ENCODE measurements at places on chromosomes 5 and 9.

DNA sequence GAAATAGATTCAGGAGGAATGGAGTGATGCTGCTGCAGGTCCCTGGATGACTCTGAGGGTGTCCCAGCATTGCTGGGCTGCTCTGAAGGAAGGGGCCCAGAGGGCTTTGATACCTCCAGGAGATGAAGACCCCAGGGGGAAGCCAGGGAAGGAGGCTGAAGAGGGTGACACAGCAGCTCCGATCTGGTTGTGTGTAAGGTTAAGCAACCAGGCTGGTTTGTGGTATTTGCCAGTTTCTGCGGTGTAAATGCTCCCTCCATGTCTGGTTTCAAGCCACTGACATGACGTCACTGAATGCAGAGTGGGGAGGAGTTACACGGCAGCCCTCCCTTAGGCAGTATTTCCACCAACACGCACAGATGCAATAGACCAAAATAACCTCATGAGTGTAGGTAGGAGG lies 40.0 kb upstream of the ORM1 start:
- peak; percentile 21 for DNase-seq

DNA sequence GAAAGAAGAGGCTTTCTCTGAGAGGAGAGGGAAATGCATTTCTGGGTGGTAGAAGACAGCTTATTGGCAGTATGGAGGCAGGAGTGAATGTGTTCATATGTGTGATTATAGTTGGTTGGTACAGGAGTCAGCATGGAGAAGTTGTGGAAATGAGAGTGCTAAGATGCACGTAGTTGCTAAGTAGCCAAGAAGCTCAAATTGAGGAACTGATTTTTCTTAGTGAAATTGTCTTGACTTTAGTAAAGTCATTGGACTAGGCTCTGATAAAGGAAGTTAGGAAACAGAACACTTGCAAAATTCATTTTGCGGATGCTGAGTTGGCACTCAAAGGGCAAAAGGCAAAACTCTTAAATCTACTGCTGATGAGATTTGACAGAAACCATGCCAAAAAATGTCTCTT lies 158.9 kb upstream of the VCAN start:
- DNase-seq, result no peak

DNA sequence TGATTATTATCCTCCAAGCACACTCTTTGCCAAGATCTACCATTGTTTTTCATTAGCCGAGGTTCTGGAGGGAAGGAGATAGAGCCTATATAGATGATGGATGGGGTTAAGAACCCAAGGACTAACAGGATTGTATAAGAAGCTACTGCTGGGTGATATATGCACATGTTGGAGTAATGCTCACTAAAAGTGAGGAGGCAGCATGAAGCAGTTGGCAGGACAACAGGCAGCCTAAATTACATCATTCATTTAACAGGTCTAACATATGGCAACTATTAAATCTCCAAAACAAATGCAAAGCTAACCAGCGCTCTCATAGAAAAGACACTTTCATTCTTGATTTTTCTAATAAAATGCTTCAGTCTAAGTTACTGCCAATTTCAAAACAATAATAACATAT lies 293.2 kb downstream of the EPB41L4A start:
- no peak for DNase-seq

- DNase-seq, result no peak
Measured at GRCh38 chr9:911005-911404, 65.5 kb upstream of the DMRT3 start.

DNA sequence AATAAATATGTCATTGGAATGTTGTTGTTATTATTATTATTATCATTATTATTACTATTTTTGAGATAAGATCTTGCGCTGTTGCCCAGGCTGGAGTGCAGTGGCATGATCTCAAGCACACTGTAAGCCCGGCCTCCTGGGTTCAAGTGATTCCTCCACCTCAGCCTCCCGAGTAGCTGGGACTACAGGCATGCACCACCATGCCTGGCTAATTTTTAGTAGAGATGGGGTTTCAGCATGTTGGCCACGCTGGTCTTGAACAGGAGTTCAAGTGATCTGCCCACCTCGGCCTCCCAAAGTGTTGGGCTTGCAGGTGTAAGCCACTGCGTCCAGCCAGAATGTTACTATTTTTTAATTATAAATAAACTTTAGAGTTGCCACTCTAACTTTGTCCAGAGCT lies 14.4 kb downstream of the ZNF462 start:
- DNase-seq, result no peak

- DNase-seq, result no peak
Measured at GRCh38 chr9:216866-217265, 2.2 kb downstream of the DOCK8 start.

GRCh38 chr9:28832168-28832770 lies 1259.0 kb upstream of the C9orf72 start:
- no peak for DNase-seq

DNA sequence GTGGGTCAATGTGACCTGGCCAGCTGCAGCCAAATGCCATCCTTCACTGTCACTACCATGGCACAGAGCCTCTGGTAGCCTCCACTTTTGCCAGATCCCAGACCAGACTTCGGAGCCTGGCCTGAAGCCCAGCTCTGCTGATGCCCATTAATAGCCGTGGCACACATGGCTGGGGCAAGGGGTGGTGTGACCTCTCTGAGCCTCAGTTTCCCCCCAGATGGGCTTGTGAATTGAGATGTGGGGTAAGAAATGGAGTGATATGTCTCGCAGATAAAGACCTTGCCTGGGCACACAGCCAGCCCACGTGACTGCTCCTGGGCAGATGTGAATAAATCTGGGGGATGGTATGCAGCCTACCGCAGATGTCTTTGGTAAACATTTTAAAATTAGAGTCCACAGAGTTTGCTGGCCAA lies 13.9 kb downstream of the SUSD3 start:
- DNase-seq, result no peak

DNA sequence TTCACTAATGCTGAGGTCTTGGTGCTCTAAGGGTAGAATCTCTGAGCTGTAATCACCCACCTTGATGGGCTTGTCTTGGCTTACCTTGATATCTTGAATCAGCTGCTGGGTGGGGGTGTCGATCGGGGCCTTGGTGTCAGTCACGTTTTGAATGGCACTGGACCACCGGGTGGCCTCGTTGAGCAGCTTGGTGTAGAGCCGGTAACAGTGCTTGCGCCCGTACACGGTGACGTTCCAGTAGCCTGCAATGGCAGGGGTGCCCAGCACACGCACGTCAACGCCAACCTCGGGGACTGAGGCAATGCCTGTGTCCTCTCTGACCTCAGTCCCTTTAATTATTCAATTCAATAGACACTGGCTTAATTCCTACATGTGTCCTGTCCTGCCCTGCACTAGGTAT lies 63.1 kb upstream of the RETREG1 start:
- no peak for DNase-seq

GRCh38 chr5:159206368-159206767 lies 3.0 kb downstream of the RNF145 start:
- DNase-seq, result peak; percentile 9

- no peak for DNase-seq
Measured at GRCh38 chr9:5510360-5510931, at the start of gene PDCD1LG2. Gene PDCD1LG2 (plus strand): TSS chr9:5510531. CDS start chr9:5522547, 12,016 bp downstream.

DNA sequence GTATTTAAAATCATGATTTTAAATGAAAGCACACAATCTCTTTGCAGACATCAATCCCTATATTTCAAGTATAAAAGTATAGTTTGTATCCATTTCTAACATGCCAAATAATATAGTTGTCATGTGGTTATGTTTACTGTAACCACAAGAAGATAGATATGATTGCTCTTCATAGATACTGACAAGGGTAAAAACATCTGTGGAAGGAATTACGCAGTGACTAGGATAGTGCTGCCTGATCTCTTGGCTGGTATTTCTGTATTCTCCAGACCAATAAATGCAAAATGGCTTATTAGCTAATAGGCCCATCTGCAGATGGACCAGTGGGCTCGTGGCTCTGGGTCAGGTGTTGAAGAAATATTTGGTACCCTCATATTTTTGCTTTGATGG lies 34.9 kb upstream of the FBN2 start:
- no peak for DNase-seq

DNA sequence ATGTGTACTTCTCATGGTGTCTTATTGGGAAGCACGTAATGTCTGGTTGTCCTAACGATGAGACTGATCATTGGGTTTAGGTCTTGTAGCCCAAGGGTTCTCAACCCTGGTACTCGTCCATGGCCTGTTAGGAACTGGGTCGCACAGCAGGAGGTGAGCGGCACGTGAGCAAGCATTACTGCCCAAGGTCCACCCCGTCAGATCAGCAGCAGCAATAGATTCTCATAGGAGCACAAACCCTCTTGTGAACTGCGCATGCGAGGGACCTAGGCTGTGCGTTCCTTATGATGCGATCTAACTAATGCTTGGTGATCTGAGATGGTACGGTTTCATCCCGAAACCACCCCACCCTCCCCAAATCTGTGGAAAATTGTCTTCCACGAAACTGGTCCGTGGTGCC lies 33.5 kb downstream of the CNOT6 start:
- no peak for DNase-seq

- no peak for DNase-seq
Measured at GRCh38 chr9:126630458-126631237, 16.9 kb downstream of the LMX1B start.

DNA sequence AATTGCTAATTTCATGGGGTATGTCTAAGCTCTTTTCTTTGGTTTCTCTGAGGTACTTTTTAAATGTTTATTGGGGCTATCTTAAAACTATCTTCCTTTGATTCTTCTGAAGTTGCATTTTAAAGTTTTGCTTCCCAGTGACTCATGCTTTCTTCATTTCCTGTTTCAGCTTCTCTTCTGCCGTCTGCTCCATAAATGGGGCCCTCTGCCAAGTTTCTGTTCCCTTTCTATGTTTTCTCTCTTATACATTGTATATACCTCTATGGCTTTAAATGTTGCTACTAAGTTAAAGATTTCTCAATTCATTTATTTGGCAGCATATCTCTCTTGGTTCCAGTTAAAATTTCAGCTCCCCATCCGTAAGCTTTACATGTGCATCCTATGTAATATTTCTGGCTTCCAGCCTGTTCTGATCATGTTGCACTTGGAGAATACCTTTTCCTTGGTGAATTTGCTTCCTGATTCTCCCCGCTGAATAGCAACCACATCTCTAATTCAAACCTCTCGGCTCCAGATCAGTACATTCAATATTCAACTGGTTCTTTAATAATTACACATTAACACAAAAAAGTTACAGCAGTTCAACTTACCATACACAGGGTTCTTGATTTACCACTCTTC lies 125.3 kb downstream of the ST8SIA4 start:
- no peak for DNase-seq

- no peak for DNase-seq
Measured at GRCh38 chr5:23507278-23507685, at the start of gene PRDM9. Gene PRDM9 (plus strand): TSS chr5:23507609. CDS start chr5:23509034, 1,425 bp downstream.

DNA sequence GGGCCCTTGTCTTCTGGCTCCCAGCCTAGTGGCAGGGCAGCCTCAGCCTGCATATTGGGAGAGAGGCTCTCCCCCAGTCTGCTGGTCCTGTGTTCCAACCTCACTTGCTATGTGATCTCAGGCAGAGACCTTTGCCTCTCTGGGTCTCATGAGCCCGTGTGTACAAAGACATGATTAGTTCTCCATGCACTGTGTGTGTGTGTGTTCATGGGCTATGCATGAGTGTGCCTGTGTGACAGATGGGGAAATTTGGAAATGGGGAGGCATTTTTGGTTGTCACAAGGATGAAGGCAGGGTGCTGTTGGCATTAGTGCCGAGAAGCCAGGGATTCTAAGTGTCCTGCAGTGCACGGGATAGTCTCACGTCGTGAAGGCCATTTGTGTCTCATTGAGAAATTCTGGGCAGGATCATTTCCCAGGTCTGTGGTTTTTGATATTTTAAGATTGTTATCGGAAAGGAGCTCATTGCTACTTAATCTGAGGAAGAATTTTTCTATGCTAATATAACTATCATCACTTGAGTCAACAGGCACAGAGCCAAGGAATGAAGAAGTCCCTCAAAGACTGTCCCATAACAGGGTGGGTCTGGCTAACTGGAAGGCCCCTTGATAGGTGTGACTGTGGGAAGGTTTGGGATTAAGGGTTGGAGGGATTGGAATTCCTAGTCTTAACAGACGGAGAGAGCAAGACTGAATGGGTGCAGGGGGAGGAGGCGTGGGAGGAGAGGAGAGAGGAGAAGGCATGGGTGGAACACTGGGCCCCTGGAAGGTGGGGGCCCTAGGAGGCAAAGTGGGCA lies 168.5 kb downstream of the RGS3 start:
- DNase-seq, result no peak

DNA sequence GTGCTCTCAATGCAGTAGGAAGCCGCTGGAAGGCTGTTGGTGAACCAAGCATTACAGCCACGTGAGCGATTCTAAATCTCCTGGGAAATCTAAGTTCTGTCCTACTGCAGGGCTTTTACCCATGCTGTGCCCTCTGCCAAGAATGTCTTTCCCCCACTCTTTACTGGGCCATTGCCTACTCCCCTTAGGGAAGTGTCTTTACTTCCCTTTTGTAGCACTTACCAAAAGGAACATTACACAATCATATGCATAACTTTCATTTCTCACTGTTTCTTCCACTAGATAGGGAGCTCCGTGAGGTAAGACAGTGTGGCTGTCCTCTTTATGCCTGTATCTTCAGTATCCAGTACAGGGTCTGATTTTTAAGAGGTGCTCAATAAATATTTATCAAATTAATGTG lies 241.7 kb upstream of the NR4A3 start:
- no peak for DNase-seq

DNA sequence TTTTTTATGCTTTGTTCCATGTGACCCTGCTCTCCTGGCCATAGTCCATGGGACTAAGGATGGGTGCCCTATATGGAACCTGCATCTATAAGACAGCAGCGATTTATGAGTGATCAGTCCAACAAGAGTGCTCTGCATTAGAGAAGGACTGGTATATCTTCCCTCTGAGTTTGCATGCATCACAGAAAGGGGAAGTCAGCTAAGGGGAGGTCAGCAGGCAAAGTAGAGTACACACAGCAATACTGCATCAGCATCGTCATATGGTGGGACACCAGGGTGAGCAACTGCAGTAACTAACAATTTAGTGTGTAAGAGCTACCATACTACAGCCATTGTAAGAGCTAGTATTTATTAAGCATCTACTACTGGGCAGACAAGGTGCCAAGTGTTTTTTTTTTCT lies 311.3 kb downstream of the NDUFS4 start:
- DNase-seq, result no peak

DNA sequence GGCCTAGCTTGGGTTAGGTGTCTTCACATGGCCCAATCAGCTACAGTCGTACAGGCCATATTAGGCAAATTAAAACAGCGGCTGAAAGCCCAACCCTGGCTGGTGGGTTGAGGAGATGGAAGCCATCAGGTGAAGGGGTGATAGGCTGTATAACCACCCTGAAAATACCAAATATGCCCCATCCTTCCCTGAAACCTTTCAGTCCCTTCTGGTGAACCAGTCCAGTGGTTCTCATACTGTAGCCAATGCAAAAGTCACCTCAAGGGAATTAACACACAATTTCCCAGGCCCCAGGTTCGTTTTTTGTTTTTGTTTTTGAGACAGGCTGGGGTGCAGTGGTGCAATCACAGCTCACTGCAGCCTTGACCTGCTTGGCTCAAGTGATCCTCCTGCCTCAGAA lies 19.8 kb upstream of the KCNV2 start:
- DNase-seq, result no peak

GRCh38 chr9:133301253-133302230 lies 26.5 kb upstream of the ABO start:
- DNase-seq, result no peak

- no peak for DNase-seq
Measured at GRCh38 chr9:94139672-94140417, 55.6 kb downstream of the PTPDC1 start.

- no peak for DNase-seq
Measured at GRCh38 chr5:146721073-146721815, 157.3 kb downstream of the PPP2R2B start.

- no peak for DNase-seq
Measured at GRCh38 chr5:139882316-139882715, 86.7 kb downstream of the PSD2 start.

GRCh38 chr5:138824924-138825863 lies 49.9 kb downstream of the LRRTM2 start:
- DNase-seq, result no peak

Data from CD4-positive, CD25-positive, alpha-beta regulatory T cell (primary cell).